ENCODE measurements at places on chromosomes 3 and 15. TPM values are rescaled to one million over a fixed set of nuclear protein-coding genes. Genes with fewer than 3 reads are reported as not detected.

DNA sequence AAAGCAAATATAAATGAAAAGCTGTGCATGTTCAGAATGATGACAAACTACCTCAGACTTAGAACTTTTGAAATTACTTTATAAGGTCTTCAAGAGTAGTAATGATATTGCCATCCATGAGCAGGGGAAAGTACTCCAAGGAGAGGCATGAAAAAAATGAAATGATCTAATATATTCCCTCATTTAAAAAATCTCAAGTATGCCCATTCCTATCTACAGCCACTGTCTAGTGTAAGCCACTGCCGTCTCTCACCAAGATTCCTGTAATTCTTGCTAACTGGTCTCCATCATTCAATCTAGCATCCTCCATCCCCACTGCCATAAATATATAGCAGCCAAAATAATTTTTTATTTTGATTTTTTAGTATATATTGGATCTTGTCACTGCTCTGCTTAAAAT, 258.8 kb downstream of the PLOD2 start:
- no peaks in the 10 kb centered on the region for H3K36me3 ChIP-seq
- no peaks in the 10 kb centered on the region for H3K27me3 ChIP-seq
- no peak for DNase-seq
- no peaks in the 10 kb centered on the region for H3K4me1 ChIP-seq
- no peak overlapping the region for H3K4me3 ChIP-seq

ZNF592 gene
- total RNA-seq = 31.2 TPM

- no peak overlapping the region for H3K4me3 ChIP-seq
- no peaks in the 10 kb centered on the region for H3K4me1 ChIP-seq
- no peaks in the 10 kb centered on the region for H3K36me3 ChIP-seq
- H3K27me3 ChIP-seq = no peaks in the 10 kb centered on the region
- no peak for DNase-seq
- no peak overlapping the region for H3K27ac ChIP-seq
These were observed 470.8 kb downstream of the SOX2 start for GRCh38 chr3:182182531-182182968.

DNA sequence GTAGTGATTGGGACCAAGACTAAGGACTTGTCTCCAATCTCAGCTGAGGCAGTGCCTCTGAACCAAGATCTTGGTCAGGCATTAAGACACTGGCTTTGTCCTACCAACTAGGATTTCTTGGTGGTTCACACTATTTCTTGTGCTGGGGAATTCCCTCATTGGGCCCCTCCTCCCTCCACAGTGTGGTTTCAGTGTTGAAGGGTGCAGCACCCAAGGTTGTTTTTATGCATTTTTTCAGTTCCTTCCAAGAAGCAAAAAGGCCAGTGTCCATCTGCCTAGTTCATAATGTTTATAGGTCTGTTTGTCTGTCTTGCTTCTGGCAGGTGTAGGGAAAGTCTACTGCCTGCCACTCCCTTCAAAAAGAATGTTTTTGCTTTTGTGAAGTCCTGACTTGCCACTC, 10.6 kb upstream of the ITPKA start:
- H3K4me3 ChIP-seq = peak overlapping the region; percentile 5
- no peaks in the 10 kb centered on the region for H3K27me3 ChIP-seq
- peaks cover 16% of the 10 kb centered on the region for H3K4me1 ChIP-seq
- DNase-seq = peak; percentile 36

C3orf70 gene
- not detected for total RNA-seq

GATA2 gene
- total RNA-seq = not detected

GRCh38 chr3:140391061-140391460, 286.8 kb upstream of the TRIM42 start:
- no peaks in the 10 kb centered on the region for H3K36me3 ChIP-seq
- no peaks in the 10 kb centered on the region for H3K27me3 ChIP-seq
- DNase-seq = no peak
- H3K4me3 ChIP-seq = no peak overlapping the region

TTLL13 gene
- total RNA-seq = 0.80 TPM

DNA sequence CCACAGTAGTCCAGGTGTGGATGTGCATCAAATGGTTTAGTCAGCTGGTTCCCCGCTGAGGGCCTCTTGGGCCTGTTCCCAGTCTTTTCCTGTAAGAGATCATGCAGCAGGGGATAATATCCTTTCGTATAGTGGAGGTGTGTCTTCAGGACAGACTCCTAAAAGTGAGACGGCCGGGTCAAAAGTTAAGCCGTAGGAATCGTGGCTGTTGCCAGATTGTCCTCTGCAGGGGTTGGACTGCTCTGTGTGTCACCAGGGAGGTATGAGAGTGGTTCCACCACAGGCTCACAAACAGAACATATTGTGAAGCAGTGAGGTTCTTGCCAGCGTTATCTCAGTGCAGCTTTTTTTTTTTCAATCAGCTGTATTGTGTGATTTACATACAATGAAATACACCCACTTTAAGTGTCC, 95.0 kb downstream of the VGLL4 start:
- no peaks in the 10 kb centered on the region for H3K27me3 ChIP-seq
- H3K4me3 ChIP-seq = no peak overlapping the region
- no peaks in the 10 kb centered on the region for H3K36me3 ChIP-seq
- no peak for DNase-seq
- H3K27ac ChIP-seq = no peak overlapping the region

DNA sequence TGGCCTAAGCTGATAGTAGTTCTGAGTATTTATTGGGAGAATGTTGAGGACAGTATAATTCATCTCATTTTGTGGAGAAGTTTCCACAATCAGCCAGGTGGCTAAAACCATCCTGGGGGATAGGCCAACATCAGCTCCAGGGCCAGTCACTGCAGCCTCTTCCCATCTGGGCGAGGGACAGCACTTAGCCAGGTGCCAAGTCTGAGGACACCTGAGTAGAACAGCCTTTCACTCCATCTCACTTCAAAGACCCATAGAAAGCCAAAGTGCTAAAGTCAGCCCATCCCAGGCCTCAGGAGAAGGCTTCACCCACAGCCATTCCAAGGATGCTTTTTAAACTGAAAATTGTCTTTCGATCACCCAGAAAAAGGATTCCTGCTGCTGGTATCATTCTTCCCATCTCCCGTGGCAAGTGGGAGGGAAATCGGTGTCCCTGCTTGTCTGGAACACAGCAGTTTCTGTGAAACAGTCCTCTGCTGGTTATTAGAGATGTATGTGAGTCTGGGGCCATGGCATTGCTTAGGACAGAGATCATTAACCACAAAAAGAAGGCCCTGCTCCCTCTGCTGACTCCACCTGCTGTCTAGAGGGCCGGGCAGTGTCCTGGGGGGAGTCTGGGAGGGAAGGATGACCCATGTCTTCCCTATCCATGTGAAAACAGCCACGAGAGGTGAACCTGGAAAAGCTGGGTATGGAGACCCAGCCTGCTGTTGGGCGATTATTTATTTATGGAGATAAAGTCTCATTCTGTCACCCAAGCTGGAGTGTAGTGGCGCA, 9.6 kb downstream of the CALML4 start:
- no peaks in the 10 kb centered on the region for H3K4me1 ChIP-seq
- H3K36me3 ChIP-seq = peaks cover 16% of the 10 kb centered on the region
- H3K4me3 ChIP-seq = no peak overlapping the region
- DNase-seq = no peak
- H3K27ac ChIP-seq = no peak overlapping the region
- H3K27me3 ChIP-seq = no peaks in the 10 kb centered on the region

- H3K36me3 ChIP-seq = no peaks in the 10 kb centered on the region
- H3K27ac ChIP-seq = no peak overlapping the region
- no peak overlapping the region for H3K4me3 ChIP-seq
- no peak for DNase-seq
- no peaks in the 10 kb centered on the region for H3K27me3 ChIP-seq
These were observed 55.5 kb downstream of the CLEC3B start for GRCh38 chr3:45081506-45082141.

GRCh38 chr3:79012530-79012913, 755.3 kb downstream of the ROBO1 start:
- H3K4me3 ChIP-seq = no peak overlapping the region
- no peaks in the 10 kb centered on the region for H3K36me3 ChIP-seq
- no peak for DNase-seq
- H3K27me3 ChIP-seq = no peaks in the 10 kb centered on the region

DNA sequence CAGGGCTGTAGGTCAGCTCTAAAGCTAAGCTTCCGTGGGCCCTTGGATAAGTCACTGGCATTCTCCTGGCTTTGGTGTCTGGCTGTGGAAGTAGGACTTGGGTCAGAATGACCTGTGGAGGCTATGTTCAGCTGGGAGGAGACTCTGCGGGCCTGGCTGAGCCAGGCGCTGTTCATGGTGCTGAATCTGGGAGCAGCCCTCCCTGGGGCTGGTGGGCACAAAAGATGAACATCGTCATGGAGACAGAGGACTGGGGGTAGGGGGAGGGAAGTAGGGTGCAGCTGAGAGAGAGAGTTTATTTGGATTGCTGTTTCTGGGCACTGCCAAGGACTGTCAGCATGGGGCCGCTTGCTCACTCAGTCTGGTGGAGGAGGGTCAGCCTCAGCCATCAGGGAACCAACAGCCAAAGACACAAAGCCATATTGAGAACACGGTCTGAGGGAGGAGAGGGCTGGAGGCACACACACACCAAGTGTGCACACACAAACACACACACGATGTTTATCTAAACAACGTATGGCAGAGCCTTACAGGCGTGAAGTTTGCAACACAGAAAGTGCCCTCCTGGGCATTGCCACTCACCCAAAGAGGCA, 120.7 kb upstream of the LINGO1 start:
- no peaks in the 10 kb centered on the region for H3K4me1 ChIP-seq
- H3K27me3 ChIP-seq = no peaks in the 10 kb centered on the region
- no peaks in the 10 kb centered on the region for H3K36me3 ChIP-seq
- no peak overlapping the region for H3K4me3 ChIP-seq
- DNase-seq = no peak

RTP2 gene
- total RNA-seq = not detected

DNA sequence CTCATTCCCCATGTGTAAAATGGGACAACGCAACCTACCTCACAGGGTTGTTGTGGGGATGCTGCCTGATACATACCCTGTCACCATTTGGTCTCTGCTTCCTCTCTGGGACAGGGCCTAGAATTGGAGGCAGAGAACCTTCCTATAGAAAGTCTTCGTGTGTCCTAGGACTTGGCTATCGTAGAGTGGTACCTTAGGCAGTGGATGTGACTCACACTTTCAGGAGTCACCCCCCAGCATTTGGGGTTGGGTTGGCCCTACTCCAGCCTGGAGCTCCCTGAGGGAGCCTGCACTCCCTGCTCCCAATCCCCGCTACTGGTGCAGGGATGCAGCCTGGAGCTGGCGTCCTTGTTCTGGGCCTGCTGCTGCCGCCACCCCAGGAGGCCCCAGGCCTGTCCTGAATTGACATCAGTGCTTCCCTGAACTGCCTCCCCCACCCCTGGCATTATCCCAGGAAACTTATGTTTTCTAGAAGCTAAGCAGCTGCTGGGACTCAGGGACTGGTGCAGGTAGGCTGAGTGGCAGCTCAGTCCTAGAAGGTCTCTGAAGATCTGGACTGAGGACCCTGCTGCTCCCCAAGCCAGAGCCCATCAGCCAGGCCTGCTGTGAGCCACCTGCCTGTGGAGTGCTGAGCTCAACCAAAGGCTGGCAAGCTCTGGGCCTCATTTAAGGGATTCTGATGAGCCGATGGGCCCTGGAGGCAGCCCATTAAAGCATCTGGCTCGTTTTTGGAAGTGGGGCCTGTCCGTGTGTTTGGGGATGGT, 9.9 kb downstream of the C15orf39 start:
- no peak for DNase-seq
- H3K27ac ChIP-seq = no peak overlapping the region
- H3K4me1 ChIP-seq = peaks cover 6% of the 10 kb centered on the region
- no peaks in the 10 kb centered on the region for H3K27me3 ChIP-seq
- no peak overlapping the region for H3K4me3 ChIP-seq
- H3K36me3 ChIP-seq = peaks cover 35% of the 10 kb centered on the region

- DNase-seq = no peak
- no peaks in the 10 kb centered on the region for H3K36me3 ChIP-seq
- H3K4me1 ChIP-seq = no peaks in the 10 kb centered on the region
- no peak overlapping the region for H3K27ac ChIP-seq
- H3K27me3 ChIP-seq = no peaks in the 10 kb centered on the region
- no peak overlapping the region for H3K4me3 ChIP-seq
These were observed 339.0 kb upstream of the PROK2 start for GRCh38 chr3:72123908-72124441.

- DNase-seq = no peak
- H3K36me3 ChIP-seq = no peaks in the 10 kb centered on the region
- H3K27me3 ChIP-seq = no peaks in the 10 kb centered on the region
These were observed 990.4 kb downstream of the GBE1 start for GRCh38 chr3:80771085-80771484.

C3orf52 gene
- total RNA-seq = 2.8 TPM
